ENCODE measurements at places on chromosomes 1 and 21.

DNA sequence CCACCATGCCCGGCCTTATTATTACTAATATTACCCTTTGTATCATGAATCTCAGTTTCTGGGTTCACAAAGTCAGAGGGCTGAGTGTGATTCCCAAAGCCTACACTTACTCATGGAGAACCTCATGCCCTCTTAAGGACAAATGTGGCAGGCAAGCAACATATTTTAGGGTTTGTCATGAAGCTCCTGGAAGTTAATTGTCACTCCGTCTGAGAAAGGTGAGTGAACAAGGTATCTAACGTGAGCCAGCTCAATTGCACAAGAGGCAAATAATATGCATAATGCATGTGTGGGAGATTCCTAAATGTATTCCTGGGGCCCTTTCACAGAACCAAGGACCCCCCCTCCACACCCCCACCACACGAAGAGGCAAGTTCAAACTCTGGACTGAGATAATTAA is 10.1 kb upstream of the TIAM1 start:
- no peak for DNase-seq

GRCh38 chr1:3170561-3171453 is 101.8 kb downstream of the PRDM16 start:
- DNase-seq, result no peak

DNA sequence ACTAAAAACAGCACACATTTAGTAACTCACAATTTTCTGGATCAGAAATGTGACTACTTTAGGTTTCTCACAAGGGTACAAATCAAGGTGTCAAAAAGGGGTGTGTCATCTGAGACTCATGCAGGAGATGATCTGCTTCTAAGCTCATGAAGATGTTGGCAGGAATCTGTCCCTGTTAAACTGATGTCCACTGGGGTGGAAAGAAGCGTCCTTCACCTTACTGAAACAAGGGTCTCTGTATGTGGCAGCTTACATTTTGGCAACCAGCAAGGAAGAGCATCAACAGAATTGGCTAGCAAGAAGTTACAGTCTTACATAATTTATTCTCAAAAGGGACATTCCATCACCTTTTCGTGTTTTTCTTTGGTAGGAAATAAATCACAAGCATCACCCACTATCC is 1223.8 kb downstream of the AMY1C start:
- DNase-seq, result no peak

- DNase-seq, result no peak
These were observed 19.8 kb upstream of the CLSTN1 start for GRCh38 chr1:9843576-9843945.

DNA sequence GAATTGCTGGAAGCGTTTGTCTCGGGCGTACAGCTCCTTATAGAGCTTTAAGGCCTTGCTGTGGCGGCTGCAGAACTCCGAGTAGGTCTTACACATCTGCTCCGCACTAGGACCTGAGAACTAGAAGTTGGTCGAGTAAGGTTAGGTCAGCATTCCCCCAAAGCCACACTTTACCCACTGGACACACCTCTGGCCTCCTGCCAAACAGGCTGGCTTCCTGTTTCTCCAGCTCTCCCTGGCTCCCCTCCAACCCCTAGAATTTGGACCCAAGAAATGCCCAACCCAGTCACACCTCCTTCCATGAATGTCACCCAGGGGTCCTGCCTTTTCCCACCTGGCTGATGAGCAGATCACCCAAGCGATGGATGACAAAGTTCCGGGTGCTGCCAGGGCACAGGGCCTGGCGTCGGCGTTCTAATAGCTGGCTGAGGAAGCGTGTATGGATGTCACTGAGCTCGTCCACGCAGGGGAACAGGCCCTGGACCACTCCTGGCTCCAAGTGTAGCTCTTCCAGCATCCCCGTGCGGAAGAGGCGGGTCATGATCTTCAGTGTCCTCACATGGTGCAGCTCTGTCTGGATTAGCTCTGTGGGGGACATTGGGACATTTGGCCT is 15.6 kb downstream of the ARHGEF2 start:
- no peak for DNase-seq
